Stimulated activated CD4-positive, alpha-beta T cell treated with anti-CD3 and anti-CD28 coated beads, Interleukin-15, amount 100 ng/mL, for 1 hour (primary cell): ENCODE measurements at places on chromosomes 2 and 18.

DNA sequence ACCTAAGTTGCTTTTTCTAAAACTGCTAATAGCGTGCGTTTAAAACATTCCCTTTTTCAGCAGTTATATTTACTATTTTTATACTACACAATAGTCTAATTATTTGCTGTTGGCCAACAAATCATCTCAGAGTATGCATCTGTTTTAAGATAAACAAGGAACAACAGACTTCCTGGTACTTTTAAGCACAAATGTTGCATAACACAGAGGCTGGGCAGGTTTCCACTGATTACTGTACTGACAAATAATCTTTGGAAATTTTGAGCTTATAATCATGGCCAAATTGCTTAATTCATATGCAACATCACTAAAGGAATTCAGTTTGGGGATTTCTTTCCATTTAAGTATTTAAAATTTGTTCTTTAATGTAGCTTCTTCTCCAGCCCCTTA is 737.4 kb upstream of the SALL3 start:
- DNase-seq, result no peak

DNA sequence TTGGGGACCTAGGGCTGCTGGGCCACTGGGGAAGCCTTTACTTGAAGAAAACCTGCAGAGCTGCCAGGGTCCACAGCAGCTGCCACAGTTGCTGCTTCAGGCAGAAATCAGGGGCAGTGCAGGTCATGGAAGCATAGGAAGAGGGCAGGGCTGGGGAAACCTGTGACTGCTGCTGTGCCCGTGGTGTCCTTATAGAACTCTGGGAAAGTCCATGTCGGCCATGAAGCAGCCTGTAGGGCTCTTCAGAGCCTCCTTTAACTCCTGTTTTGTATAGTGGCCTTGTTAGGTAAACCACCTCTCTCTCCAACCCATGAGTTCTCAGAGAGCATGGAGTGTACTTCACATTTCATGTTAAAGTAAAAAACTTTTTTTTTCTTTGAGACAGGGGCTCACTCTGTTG is 62.1 kb downstream of the SMAD4 start:
- no peak for DNase-seq

- no peak for DNase-seq
Observed at GRCh38 chr18:24190590-24190989, 51.7 kb downstream of the CABYR start.

DNA sequence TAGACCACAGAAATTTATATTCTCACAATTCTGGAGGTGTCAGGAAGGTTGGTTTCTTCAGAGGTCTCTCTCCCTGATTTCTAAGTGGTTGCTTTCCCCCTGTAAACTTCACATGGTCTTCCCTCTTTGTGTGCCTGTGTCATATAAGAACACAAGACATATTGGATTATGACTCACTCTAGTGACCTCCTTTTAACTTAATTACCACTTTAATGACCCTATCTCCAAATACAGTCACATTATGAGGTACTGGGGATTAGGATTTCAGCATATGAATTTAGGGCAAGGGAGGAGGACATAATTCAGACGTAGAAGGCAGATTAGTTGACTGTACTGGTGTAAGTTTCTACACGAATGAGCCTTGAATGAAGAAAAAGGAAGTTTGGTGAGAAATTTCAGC is 38.2 kb upstream of the EPHA4 start:
- no peak for DNase-seq

GRCh38 chr2:134262684-134263083 is 8.8 kb downstream of the MGAT5 start:
- DNase-seq, result no peak
